ENCODE measurements at places on chromosomes 12 and 14.

GRCh38 chr14:68637106-68638021 lies 155.5 kb downstream of the ZFP36L1 start:
- no peak for DNase-seq

- DNase-seq, result no peak
These were observed 70.9 kb upstream of the RERGL start for GRCh38 chr12:18160901-18161300.

DNA sequence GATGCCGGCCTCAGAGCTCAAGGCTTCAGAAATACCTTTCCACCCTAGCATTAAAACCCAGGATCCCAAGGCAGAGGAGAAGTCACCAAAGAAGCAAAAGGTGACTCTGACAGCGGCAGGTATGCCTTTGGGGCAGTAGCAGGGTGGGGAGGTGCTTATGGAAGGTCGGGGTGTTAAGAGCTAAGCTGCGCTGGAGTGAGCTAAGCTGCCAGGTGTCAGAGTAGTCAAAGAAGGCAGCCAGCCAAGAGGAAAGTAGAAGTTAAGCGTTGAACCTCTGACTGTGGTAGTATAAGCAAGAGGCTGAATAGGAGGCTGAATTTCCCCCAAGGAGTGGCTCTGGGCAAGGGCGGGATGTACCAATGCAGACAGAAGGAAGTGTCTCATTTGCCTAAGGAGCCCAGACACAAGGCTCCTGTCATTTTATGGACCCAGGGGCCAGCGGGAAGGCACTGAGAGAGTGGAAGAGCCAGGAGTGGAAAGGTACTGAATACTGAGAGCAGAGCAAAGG lies 29.2 kb downstream of the DYRK4 start:
- no peak for DNase-seq

DNA sequence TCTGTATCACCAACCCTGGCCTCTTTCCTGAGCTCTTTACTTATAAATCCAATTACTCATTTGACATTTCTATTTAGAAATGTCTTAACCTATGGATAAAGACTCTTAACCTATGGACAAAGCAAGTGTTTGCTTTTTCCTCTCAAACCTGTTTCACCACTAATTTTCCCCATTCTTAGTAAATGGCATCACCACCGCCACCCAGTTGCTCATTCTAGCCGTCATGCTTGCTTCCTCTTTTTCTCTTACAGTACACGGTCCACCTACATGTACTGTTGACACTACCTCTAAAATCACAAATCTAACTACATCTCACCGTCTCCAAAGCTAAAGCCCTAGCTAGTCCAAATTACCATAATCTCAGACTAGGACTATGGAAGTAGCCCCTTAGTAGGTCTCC lies 60.0 kb downstream of the CAPS2 start:
- DNase-seq, result no peak

DNA sequence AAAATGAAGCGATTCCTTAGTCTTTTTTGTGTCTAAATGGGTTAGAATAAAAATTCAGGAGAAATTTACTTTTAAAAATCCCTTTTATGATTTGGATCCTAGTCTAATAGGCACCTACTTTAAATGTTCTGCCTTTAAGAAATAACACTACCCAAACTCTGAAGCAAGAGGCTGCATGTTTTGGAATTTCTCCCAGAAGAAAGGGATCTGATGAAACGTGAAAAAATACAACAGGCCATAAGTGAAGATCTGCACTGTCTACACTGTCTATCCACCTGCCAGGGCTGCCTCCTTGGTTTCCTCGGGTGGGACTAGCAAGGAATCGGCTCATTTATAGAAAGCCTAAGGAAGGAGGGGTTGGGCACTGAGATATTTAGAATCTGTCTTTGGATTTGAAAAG lies 22.1 kb downstream of the ACVR1B start:
- DNase-seq, result no peak

DNA sequence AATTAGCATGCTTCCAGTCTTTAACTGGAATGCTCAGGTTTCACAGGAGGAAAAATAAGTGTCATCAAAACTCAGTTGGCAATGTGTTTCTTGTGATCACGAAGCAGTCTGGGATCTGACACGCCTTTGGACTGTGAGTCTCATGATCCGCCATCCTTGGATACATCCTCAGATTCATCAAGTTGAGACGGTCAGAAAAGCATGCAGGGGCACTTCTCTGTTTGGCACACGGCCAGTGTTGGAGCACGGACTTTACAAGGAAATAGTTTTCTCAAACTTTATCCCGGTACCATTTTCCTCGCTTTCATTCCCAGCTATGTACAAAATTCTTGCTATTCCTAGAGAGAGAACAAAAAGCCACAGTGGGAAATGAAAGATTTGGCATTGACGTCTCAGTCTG lies 88.4 kb upstream of the PARP11 start:
- no peak for DNase-seq

DNA sequence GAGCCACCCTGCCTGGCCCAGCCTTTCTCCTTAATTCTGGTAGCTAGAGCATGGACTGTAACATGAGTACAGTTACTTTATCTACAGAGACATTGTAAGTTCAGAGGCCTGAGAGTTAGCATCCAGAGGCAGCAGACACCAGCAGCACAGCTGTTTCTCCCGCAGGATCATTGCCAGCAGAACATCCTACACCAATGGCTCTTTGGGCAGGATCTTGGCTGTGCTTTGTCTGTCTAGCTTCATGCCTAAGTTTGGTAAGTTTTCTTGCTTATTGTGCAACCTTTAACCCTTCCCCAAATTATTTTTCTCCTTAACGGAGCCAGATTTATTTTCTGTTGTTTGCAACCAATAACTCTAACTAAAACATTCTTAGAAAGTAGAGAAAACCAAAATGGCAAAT lies 21.6 kb downstream of the C12orf71 start:
- no peak for DNase-seq

GRCh38 chr12:108838194-108839017 lies 19.0 kb downstream of the SSH1 start:
- DNase-seq, result no peak

- no peak for DNase-seq
These were observed 790.6 kb downstream of the DIO2 start for GRCh38 chr14:79420725-79421124.

GRCh38 chr14:98932431-98933325 lies 339.3 kb downstream of the BCL11B start:
- peak; percentile 76 for DNase-seq

GRCh38 chr14:55221968-55222367 lies 30.6 kb upstream of the DLGAP5 start:
- DNase-seq, result no peak
